ENCODE measurements at places on chromosomes 5 and 9.

- no peak for DNase-seq
Observed at GRCh38 chr5:105812304-105812703, 1858.4 kb downstream of the EFNA5 start.

- DNase-seq = no peak
Observed at GRCh38 chr5:152688561-152689249, 283.6 kb upstream of the NMUR2 start.

GRCh38 chr5:88690409-88691229 is 192.4 kb downstream of the MEF2C start:
- DNase-seq = peak; percentile 63

DNA sequence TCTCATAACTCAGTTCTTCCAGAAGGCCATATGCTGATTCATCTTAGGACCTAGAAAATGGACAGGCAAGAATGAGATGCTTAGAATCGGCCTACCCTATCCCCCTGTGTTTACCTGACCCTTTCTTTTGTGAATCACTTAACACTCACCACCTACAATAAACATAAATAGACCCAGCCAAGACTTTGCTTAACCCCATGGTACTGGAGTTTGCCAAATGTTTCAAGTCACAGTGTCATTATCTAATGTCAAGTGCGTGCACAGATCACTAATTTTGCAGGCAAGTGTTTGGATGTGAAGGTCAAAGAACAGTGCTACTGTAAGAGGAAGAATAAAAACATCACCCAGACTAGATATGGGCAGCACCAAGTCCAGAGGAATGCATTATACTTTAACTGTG is 77.5 kb downstream of the GLIS3 start:
- no peak for DNase-seq

GRCh38 chr5:141493500-141494422 is 4.9 kb downstream of the PCDHGC5 start:
- DNase-seq = no peak

DNA sequence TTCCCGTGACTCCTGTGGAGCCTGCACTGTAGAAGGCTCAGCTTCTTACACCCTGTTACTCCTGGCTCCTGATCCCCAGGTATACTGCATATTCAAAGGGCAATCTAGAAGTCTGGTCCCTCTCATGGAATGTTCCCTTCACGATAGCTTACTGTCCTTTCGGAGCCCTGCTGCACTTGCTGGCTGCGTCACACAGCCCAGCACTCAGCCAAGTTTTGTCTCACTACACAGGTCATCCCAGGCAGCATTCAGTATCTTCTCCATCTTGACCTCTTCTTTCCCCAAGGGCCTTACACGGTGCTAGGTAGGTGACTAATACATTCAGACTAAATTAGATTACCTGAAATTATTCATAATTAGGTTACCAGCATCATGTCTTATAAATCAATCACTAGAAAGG is 123.7 kb downstream of the WDR41 start:
- no peak for DNase-seq

DNA sequence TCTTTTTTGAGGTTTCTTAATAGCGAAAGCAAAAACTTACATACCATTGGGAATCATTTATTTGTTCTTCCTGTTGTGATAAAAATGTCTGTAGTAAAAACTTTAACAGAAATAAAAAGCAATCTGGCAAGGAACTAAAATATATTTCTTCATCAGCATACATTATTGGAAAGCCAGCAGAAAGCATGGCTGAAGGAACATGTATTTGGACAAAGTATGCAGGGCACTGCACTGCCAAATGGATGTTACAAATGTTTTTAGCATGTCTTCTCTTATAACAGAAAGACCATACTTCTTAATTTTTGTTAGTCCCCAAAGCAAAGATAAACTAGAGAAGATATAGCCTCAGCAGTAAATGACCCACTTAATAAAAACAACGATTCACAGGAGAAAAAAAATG is 80.5 kb downstream of the SMIM15 start:
- DNase-seq = no peak

GRCh38 chr9:136303825-136304416 is at the start of gene CCDC187:
CCDC187 (minus strand) TSS chr9:136304094; CDS start chr9:136303830, 264 bp downstream.
- no peak for DNase-seq

GRCh38 chr5:68369457-68370125 is 154.0 kb downstream of the PIK3R1 start:
- peak; percentile 63 for DNase-seq

DNA sequence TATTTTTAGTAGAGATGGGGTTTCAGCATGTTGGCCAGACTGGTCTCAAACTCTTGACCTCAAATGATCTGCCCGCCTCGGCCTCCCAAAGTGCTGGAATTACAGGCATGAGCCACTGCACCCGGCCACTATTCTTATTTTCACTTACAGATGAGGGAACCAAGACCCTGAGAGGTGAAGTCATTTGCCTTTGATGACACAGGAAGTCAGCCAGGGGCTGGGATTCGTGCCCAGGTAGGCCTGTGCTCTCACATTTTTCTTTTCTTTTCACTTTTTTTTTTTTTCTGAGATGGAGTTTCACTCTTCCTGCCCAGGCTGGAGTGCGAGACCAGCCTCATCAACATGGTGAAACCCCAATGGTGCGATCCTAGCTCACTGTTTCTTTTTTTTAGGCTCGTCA is 22.2 kb downstream of the ENG start:
- DNase-seq = no peak

Measured in CD4-positive, alpha-beta T cell treated with Interleukin-4 for 4 hours (primary cell).